ENCODE measurements at places on chromosomes 6 and 20.

DNA sequence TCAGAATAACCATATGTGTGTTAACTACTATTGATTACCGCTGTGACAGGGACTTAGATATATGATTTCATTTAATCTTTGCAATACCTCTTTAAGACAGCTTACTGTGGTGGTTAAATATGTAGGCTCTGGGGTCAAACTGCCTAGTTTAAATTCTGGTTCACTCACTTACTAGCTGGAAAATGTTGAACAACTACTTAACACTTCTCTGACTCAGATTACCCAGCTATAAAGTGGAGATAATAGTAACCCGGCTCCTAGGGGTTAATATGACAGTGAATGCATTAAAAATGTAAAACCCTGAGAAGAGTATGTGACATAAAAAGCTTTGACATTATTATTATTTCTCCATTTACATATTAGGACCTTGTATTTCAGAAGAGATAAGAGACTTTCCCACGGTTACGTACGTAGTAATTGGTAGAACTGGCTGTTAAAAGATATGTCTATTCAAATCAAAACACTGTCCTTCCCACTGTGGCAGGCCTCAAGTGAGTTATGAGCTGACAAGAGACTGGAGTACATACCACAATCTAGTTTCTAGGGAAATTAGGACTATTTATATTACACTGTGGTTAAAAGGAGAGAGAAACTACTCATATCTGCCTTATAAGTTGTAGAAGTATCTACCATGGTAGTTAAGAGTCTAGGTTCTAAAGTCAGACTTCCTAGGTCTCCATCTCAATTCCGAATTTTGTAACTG is 4.4 kb upstream of the PLCB1 start:
- DNase-seq = no peak

DNA sequence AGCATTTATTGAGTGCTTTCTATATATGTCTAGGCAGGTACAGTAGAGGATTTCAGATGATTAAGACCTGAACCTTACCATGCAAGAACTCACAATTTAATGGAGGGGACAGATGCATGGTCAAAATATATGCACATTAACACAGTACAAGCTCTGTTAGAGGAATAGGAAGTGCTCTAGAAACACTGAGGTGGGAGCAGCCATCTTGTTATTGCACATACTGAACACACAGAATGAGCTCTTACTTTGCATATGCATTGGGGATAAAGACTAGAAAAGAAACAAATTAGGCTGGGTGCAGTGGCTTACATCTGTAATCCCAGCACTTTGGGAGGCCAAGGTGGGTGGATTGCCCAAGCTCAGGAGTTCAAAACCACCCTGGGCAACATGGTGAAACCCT is 438.3 kb downstream of the UTRN start:
- DNase-seq = no peak

DNA sequence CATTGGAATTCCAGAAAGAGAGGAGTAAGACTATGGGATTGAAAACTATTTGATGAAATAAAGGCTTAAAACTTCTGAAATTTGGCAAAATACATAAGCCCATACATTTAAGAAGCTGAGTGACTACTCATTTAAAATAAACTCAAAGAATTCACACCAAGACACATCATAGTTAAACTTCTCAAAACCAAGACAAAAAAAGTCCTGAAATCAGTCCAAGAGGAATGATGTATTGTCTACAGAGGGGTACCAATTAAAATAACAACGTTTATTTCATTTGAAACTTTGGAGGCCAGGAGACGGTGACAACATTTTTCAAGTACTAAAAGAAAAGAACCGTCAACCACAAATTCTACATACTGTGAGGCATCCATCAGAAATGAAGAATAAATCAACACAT is 841.4 kb upstream of the MAP3K7 start:
- DNase-seq = no peak

DNA sequence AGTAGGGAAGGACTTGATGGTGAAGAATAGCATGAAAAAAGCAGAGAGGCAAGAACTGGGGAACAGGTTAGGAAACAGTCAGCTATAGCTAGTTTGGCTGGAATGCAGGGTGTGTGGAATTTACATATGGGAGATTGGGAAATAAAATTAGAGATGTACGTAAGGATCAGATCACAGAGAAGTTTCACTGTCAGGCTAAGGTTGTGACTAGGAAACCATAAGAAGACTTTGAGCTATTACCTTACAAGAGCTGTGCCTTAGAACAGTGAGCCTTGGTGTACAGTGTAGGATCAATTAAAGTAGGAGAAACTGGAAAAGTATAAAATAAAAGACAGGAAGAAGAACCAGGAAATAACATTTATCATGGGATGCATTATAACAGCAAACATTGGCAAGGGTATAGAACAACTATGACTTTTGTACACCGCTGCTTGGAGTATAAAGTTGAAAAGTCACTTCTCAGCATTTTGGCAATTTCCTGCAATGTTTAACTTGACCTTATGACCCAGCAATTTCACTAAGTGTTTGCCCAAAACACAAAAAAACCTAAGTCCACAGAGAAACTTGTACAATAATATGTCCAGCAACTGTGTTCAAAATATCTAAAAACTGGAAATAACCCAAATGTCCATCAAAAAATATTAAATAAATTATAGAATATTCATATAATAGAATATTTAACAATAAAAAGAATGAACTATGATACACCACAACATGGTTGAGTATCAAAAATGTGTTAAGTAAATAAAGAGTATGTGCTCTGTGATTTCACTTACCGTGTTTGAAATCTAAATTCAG is 31.2 kb upstream of the SPTLC3 start:
- DNase-seq = no peak

GRCh38 chr6:38341496-38341895 is 298.2 kb downstream of the BTBD9 start:
- no peak for DNase-seq

DNA sequence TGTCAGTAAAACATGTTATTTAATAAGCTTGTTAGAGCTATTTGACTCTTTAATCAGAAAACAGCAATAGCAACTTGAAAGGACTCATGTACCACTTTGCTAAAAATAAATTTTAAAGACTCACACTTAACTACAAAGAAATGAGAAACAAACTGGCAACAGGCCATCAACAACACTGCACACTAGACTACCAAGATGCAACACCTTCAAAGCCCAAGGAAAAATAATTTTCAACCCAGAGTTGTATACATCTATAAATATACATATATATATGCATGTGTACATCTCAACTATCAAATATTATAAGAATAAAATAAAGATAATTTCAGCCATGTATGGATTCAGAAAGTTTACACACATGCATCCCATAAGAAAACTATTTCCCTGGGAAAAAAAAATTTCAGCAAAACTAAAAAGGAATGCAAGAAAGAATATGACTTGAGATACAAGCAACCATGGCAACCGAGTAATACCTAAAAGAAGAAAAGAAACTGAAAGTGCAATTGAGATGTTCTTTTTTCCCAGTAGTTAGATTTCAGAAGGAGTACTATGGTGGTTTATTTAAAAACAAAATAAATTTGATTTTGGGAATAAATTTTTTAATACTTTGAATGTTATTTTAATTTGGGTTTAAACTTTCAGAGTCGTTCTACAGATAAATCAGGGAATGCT is 303.8 kb downstream of the UBE3D start:
- no peak for DNase-seq

GRCh38 chr20:59604741-59605600 is 631 bp downstream of the PHACTR3 start:
- no peak for DNase-seq

- no peak for DNase-seq
Observed at GRCh38 chr20:17391127-17391771, 139.9 kb downstream of the BFSP1 start.

DNA sequence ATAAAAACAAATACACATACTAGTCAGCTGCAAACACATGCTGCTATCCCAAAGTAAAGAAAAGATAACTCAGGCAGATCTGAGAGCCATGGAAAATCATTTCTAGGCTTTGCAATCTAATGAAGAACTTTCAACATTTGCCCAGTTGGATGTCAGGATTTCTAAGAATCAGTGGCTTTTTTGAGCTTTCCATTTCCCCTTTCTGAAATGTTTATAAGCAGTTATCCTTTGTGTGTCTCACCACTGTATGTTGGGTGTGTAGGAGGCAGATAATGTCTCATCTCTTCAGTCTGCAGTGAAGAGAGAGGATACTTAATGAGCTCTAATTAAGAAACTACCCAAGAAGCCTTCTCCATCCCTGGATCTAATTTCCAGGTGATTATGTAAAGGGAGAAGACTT is 43.6 kb downstream of the RGS17 start:
- no peak for DNase-seq

DNA sequence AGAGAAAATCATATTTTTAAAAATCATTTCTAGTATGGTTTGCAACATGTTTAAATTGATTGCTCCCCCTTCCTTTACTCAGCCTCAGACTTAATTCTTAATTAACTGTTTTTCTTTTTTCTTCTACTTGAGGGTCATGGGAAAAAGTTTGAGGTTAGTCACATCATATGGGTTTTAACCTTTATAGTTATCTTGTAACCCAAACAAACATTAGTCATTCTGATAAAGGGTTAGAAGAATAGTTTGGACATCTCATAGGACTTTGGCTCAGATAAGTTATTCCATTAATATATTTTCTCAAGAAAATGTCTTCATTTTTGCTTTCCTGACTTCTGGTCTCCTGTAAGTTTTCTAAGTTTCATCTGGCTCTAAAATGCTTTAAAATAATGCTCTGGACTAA is 34.5 kb upstream of the TSPYL1 start:
- DNase-seq = no peak

DNA sequence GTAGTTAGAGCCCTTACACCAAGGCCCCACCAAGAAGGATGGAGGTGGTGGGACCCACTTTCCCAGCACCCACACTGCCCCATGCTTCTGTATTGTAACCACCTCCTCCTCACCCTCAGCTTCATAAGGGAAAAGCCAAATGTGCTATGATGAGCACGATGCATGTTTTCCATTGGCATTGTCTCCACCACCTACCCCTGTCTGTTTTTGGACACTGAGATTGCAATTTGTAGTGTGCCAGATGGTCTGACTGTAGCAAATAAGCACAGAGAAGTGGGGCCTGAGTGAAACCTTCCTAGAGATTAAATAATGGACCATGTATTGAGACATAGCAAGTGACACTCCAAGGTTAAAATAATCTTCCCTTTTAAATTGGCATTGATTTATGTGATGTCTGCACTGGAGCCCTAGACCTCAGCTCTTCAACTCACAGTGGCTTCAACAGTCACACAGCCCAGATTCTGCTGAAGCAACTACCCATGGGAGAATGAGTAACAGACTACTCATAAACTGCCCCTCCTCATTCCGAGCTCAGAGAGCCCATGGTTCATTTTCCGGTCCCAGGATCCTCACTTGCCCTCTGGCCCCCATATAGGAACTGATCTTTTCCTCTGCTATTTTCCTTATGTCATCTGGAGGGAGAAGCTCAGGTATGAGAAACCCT is 177.9 kb downstream of the COL9A1 start:
- DNase-seq = no peak

- DNase-seq = no peak
Observed at GRCh38 chr20:57539889-57540288, 14.9 kb upstream of the CTCFL start.

GRCh38 chr6:32415521-32416019 is 8.6 kb upstream of the BTNL2 start:
- peak; percentile 34 for DNase-seq

DNA sequence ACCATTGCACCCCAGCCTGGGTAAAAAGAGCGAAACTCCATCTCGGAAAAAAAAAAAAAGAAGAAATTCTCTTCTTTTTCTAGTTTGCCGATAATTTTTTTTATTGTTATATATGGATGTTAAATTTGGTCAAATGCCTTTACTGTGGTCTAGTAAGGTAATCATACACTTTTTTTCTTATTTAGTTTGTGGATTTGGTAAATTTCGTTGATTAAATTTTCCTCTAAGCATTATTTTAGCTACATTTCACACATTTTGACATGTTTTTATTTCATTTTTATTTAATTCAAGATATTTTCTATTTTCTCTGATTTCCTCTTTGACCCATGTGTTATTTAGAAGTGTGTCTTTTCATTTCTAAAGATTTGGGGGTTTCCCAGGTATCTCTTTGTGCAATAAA is 18.0 kb upstream of the ELOVL2 start:
- no peak for DNase-seq

DNA sequence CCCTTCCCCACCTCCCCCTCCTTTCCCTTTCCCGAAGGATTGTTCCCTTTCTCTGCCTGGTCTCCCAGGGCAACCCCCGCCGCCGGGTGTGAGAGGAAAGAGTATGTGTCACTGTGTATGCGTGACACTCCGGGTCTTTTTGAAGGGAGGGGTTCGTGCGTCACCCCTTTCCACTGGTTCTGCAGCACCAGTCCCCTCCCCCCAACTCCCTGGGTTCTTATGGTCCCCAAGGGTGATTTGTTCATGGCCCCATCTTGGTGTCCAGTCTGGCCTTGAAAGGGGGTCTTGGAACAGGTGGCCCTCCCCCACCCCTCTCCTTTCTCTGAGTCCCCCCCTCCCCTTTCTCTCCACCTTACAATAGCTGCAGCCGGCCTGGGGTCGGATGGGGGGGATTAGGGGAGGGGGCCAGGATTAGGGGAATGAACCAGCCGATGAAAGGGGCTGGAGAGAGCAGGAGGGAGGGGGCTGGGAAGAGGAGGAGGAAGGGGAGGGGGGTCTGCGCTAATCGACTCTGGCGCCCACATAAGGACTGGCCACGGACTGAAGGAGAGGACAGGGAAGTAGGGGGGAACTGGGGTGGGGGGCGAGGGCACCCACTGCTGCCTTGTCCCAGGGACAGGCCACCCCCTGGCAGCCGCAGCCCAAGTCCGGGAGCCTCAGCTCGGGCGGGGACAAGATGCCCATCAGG is 1.3 kb upstream of the RING1 start:
- DNase-seq = no peak

- DNase-seq = no peak
Observed at GRCh38 chr6:2875359-2876191, 27.5 kb downstream of the SERPINB9 start.
